C1 segment of cervical spinal cord (tissue), 14 donors: ENCODE measurements at places on chromosomes 2 and 18.

DNA sequence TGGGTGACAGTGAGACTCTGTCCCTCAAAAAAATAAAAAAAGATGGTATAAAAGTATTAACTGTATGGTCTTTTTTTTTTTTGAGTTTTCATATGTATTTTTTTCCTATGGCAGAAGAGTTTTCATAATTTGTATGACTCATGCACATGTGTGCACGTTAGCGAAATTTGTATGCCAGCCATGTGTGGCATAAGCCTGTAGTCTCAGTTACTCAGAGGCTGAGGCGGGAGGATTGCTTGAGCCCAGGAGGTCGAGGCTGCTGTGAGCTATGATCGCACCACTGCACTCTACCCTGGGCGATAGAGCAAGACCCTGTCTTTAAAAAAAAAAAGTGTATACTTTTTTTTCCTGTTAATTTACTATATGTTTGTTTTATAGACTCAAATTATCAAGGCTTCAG lies 160.8 kb downstream of the TGIF1 start:
- DNase-seq, result no peak

DNA sequence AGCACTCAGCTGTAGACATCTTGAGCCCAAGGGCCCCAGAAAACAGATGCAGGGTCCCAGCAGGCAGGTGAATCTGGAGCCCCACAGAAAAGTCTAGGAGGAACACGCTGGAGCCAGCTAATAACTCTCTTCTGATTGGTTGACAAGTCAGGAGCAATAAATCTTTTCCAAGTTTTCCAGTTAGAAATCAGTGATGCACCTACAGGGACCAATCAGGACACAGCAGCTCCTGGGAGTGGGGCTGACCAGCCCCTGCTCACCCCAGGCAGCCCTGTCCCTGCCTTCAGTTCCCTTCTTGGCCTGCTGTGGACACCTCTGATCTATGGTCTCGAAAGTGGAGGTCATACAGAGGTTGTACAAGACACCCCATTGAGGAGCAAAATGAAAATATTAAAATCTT lies 75.7 kb downstream of the KCNF1 start:
- no peak for DNase-seq

DNA sequence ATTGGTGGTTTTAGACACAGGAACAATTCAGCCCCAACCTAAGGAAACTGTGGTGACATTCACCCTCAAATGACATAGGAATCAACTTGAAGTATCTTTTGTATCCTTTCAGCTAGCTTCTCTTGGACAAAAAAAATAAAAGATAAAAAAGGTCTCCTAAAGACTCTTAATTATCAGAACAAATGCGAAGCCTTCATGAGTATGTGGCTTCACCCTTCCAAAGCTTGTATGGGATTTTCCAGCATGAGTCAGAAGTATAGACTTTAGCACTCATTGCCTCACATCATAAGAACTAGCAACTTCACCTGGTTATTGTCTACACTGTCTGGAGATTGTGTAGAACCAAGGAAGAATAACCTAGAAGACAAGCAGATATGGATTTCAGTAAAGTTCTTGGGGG lies 135.4 kb downstream of the LAMA3 start:
- DNase-seq, result no peak

- DNase-seq, result no peak
Measured at GRCh38 chr2:134493797-134494196, 225.0 kb downstream of the TMEM163 start.

DNA sequence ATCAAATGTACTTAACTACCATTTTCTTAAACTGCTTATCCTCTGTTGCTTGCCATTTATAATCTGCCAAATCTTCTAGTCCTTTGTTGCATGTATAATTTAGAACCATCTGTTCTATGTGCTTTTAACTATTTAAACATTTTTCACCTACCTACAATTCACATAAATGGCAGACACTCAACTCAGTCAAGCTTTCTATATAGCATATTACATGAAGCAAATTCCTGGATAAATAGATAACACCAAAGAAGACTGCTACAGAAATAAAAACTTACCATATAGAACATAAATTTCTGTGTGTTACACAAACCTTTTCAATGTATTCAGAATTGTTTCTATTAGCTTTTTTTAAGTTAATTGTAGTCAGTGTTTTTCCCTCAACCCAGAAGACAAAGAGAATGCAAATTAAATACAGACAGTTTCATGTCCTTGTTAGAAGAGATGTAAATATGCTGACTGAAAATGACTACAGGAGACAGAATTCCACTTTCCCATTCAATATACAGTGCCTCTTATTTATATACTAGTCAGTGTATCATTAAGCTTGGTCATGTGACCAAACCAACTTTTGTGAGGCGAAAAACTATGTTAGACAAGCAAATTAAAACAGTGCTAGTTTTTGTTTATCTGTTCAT lies 2.6 kb downstream of the BAZ2B start:
- no peak for DNase-seq

GRCh38 chr2:177535000-177535399 lies 142.4 kb downstream of the AGPS start:
- no peak for DNase-seq

GRCh38 chr2:169116327-169116726 lies 47.0 kb downstream of the DHRS9 start:
- no peak for DNase-seq

DNA sequence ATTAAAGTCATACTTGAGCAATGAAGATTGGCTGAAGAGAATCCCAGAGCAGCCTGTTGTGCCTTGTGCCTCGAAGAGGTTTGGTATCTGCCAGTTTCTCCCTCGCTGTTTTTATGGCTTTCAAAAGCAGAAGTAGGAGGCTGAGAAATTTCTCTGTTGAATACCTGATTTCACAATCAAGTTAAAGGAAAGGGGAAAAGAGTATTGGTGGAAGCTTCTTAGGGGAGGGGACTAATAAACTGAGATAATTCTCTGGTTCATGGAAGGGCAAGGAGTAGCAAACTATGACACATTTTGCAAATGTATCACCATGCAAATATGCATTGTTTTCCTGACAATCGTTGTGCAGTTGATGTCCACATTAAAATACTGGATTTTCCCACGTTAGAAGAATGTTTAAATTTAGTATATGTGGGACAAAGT lies at the start of gene IL1B:
IL1B (minus strand) TSS at position 85 of the 423 bp plus-strand sequence. CDS start 550 bp downstream, outside the sequence.
- DNase-seq, result no peak

DNA sequence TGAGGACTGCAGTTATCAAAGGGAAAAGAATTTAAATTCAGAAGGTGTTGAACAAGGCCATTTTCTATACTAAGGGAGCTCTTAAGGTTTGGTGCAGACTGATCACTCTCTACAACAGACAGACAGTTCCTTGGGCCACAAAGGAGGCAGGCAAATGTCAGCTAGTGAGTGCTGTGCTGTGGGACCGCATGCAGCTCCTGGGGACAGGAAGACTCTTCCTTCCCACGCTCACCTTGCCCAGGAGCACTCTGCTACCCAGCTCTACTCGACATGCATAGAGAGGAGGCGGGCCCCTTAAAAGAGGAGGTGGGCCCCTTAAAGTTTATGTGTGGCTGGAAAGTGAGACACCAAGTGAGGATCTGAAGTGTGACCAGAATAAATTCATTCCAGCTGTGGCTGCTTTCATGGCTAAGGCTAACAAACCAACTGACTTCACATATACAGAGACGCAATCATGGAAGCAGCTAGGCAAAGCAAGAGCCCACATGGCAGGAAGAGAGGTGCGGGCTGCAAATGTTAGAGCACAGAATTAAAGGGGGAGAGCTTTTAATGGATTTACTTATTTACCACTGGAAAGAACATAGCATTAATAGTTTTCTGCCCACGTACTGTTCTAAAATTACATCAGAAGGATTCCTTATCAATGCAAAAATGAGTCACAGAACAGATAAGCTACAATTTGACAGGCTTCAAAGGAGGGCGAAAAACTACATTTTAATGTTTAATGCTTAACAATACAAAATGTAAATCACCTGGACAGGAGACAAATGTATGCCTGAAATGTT lies 101.4 kb upstream of the RNU4ATAC start:
- no peak for DNase-seq

DNA sequence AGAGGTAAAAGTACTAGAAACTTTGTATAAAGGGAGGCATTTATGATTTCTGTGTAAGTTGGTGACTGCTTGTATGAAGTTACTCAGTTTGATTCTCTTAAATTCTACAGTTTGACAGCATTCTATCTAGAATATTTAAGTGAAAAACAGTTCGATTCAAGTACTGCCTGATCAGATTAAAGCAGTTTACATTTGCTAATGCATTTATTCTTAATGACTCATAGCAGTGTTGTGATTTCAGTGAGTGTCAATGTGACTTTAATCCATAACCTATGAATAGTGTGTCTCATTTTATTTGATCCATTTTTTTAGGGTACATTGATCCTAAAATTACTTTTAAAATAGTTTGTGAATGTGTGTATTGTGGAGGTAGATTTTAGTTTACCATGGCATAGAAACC lies 35.7 kb downstream of the WDR43 start:
- DNase-seq, result no peak

DNA sequence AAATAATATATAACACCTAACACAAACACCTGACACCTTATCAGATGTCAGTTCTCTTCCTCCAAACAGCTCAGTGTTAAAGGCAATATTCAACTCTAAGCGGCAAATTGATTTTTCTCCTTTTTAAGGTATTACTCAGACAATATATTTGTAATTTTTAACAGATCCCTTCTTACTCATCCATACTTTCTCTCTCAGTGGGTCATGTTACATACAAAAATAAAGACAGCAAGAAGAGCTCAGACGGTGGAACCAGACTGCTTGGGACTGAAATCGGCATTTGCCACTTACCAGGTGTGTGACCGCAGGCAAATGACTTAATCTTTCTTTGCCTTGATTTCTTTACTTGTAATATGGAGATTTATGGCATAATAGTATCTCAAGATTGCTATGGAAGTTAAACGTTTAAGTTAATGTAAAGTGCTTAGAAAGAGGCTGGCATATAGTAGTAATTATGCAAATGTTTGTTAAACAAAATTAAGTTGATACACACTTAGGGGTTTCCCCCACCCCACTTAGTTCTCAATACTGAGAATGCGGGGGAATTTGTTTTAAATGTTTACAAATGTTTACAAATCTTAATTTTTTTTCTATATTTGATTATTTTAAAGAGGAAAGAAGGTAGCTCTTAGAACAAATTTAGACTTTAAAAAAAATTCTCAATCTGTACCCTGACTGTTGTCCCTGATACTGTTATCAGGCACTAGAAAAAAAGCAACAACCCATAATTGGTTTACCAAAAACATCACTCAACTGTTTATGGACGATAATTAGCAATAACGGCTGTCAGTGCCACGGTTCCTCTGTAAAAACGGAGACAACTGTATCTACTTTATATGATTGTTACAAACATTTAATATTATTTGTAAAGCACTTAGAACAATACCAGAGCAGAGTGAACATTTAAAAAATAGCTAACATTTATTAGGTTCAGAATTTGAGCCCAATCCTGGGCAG lies 25.6 kb downstream of the MAP3K2 start:
- no peak for DNase-seq

GRCh38 chr2:69237070-69237670 lies 149.9 kb downstream of the GFPT1 start:
- DNase-seq, result no peak

- no peak for DNase-seq
Measured at GRCh38 chr2:226352941-226353560, 446.6 kb downstream of the IRS1 start.

- no peak for DNase-seq
Measured at GRCh38 chr18:25327584-25327983, 24.4 kb downstream of the ZNF521 start.

- DNase-seq, result no peak
Measured at GRCh38 chr18:41594582-41594981, 360.5 kb upstream of the PIK3C3 start.

- DNase-seq, result no peak
Measured at GRCh38 chr18:39635966-39636365, 2070.4 kb upstream of the CELF4 start.

GRCh38 chr2:219947575-219947974 lies 320.1 kb downstream of the SLC4A3 start:
- DNase-seq, result no peak

- no peak for DNase-seq
Measured at GRCh38 chr18:43932140-43932539, 654.9 kb upstream of the SYT4 start.

DNA sequence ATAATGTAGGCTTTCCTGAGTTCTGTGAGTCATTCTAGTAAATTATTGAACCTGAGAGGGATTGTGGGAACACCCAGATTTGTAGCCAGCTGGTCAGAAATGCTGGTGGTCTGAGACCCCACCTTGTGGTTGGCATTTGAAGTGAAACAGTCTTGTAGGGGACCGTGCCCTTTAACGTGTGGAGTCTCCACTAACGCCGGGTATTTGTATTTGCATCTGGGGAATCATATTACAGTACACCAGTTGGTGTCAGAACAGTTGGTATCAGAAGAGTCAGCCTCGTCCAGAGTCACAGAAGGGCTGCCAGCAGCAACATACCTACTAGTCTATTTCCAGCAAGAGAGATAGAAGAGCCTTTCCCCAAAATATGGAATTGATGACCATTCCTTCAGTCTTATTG lies 38.3 kb upstream of the PTPN4 start:
- no peak for DNase-seq

DNA sequence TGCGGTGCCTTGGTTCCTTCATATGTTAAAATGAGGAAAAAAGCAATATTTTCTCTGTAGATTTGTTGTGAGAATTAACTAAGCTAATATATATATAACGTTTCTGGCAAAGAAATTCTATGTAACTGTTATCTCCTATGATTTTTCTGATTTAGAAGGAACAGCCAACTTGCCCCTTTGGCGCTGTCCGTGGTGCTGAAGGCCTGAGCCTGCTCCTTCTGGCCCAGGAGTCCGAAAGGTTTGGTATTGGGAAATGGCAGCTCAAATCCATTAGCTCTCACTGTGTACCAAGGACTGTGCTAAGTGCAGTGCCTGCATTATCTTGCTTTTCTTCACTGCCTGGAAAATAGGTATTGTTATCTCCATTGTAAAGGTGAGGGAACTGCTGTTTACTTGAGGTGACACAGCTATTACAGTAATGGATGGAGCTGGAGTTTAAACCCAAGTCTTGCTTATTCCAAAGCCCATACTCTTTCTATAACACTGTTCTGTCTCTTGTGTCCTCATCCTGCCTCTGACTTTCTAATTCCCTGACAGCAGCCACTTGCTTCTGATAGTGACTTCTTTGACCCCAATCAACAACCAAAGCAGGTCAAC lies 52.2 kb downstream of the C1QL2 start:
- DNase-seq, result no peak

DNA sequence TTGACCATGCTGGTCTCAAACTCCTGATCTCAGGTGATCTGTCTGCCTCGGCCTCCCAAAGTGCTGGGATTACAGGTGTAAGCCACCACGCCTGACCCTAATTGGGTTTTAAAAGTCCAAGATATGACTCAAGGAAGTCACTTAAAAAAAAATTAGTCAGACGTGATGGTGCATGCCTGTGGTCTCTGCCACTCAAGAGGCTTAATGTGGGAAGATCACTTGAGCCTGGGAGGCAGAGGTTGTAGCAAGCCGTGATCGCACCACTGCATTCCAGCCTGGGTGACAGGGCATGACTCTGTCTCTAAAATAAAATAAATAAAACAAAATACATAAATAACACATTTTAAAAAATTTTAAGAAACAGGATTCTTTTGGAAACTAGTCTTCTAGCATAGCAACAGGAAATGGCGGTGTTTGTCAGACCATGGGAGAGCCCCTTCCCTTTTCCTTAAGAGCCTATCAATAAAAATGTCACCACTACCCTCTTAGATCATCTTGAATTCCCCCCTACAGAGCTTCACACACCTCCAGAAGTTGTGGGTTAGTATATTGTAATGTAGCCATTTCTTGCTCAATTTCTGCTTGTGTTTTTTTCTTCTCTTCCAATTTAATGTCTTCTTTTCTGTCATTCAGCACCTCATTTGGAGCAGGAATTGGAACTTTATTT lies 20.1 kb downstream of the SFT2D3 start:
- DNase-seq, result no peak
